ENCODE measurements at places on chromosomes 16 and 17.
A peak's percentile ranks its signal among the peaks of the same experiment; 100 is the strongest.

DNA sequence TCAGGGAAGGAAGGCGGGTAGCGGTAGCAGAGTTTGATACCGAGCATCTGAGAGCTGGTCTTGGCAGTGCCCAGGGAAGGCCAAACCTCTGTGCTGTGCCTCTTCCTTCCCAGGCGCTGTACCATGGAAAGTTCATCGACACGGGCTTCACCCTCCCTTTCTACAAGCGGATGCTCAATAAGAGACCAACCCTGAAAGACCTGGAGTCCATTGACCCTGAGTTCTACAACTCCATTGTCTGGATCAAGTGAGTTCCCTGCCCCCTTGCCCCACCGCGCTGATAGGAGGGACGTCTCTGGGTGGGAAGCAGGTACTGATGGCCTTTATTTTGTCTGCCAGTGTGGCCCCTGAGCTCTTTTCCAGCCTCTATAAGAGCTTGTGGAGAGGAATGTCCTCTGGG lies 15.4 kb upstream of the CLEC18A start:
- no peak for DNase-seq

DNA sequence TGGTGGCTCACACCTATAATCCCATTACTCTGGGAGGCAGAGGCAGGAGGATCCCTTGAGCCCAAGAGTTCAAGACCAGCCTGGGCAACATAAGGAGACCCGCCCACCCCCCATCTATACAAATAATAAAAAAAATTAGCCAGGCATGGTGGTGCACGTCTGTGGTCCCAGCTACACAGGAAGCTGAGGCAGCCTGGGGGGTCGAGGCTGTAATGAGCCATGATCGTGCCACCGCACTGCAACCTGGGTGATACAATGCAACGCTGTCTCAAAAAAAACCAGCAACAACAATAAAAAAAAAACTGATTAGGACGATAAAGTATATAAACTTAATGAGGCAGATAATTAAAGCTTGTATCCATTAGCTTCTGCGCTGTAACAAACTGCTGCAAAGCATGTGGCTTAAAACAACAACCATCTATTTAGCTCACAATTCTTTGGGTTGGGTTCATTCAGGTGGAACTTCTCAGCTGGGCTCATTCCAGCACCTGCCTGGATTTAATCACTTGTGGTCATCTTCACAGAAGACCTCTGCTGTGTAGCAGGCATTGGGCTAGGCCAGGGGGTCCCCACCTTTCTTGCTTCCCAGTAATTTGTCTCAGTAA lies 45.8 kb downstream of the LCMT1 start:
- no peak for DNase-seq

DNA sequence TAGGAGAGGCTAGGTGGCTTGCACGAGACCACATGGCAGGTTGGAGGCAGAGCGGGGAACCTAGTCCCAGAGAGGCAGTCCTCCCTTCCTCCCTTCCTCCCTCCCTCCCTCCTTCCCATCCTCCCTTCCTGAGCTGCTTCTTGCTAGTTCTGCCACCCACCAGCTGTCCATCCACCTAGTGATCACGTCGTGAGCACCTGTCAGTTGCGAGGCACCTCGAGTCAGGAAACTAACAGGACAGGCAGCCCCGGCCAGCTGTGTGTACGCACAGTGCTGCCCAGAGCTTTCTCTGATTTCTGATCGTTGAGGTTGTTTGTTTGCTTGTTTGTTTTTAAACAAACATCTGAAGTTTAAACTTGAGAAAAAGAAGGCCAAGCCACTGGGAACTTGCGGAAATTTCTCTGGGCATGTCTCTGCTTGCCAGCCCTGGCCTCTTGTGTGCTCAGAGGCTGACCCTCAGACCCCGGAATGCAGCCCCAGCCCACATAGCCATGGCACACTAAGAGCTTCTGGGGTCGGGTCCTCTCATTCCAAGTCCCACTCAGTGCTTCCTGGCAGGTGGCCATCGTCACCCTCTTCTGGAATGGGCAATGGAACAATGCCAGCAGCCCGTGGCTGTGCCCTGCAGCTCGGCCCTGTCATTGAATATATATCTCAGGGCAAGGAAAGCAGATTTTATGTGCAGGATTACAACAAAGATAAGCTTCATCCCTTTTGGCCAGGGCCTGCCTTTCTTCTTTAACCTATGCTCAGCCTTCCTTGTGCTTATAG lies 174.0 kb downstream of the KATNIP start:
- no peak for DNase-seq

- DNase-seq = no peak
These were observed 731.8 kb downstream of the CDH11 start for GRCh38 chr16:64390102-64390501.

GRCh38 chr16:49876716-49877129 lies 20.8 kb upstream of the ZNF423 start:
- peak; percentile 43 for DNase-seq

DNA sequence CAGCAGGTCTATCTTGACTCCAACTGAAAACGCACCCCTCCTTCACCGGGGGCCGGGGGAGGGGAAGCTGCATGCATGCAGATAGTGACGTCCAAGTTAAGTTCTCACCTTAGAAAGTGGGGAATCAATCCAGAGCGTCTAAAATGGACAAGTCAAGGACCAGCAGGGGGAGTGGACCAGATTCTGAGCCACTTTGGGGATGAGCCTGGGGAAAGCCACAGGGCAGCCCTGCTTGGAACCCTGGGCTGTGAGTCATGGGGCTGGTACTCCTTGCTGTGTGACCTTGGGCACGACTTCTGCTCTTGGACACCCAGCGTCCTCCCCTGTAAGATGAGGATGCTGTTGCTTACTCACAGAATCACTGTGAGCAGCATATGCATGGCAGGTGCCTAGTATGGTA lies 9.1 kb downstream of the TNFRSF13B start:
- DNase-seq = no peak

Measured in fibroblast of skin of back (primary cell).